GM23338 (cell line): ENCODE measurements at places on chromosomes 4 and X.
A peak's percentile ranks its signal among the peaks of the same experiment; 100 is the strongest.

DNA sequence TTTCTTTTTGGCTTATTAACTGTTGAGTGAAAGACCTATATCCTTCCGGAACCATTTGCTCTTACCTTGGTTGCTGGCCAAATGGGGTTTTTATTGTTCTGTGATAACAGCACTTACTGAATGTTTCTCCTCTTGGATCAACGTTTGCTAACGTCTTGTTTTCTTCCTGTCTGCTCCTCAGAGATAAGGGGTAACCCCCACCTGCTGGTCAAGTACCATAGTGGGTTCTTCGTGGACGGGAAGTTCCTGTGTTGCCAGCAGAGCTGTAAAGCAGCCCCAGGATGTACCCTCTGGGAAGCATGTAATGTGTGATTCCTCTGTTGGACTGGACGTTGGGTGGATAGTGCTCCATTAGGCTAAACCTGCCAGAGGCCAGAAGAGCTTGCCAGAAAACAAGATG, 15.3 kb downstream of the BMX start:
- peak; percentile 3 for DNase-seq

- peak; percentile 84 for DNase-seq
Observed at GRCh38 chr4:76235915-76236314, 15.6 kb upstream of the FAM47E start.

GRCh38 chrX:15749642-15750610, 11.9 kb downstream of the CA5B start:
- DNase-seq = no peak

DNA sequence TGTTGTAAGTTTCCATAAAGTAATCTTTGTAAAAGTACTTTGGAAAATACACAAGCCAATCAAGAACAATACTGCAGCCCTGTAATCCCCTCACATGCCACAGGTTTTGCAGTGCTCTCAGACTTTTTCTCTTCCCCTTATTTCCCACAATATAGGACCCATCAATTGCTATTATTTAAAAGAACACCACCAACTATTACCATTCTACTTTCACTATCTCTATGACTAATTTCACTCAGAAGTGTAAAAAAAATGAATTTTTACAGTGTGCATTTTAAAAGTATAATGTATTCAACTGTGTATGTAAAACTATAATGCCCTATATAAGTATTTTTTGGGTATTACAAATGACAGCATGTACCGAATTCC, 1.7 kb downstream of the ATP8A1 start:
- no peak for DNase-seq

GRCh38 chrX:77768787-77769186, 17.2 kb downstream of the ATRX start:
- no peak for DNase-seq

DNA sequence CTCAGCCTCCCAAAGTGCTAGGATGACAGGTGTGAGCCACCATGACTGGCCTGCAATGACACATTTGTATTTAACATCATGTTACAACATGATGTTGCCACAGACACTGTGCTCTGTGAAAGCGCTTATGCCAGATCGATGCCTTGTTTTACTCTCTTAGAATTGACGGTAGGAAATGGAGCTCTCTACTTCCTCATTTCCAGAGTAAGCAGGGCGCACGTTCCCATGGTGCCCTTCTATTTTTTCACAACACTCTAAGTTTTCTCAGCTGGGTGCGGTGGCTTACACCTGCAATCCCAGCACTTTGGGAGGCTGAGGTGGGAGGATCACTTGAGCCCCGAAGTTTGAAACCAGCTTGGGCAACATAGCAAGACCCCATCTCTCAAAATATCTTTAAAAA, 60.7 kb upstream of the DHRSX start:
- no peak for DNase-seq

GRCh38 chr4:168859888-168860694, 150.0 kb downstream of the CBR4 start:
- no peak for DNase-seq

DNA sequence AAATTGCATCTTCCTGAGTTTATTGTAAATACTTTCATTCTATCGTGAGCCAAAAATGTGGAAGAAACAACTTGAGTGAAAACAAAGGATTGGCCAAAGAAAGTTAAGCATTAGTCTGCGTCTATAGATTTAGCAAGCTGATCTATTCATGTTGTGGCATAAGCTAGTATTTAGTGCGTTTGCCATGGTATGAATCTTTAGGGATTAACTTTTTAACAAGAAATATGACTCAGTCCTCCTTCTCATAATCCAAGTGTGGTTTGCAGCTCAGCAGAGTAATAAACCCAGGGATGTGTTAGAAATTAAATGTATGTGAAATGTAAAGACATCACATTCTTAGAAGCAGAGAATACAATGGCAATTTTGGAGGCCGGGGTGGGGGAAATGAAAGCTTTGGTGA, 1110.9 kb downstream of the NLGN4X start:
- DNase-seq = no peak

GRCh38 chrX:120999413-120999812, 13.9 kb upstream of the CT47A1 start:
- no peak for DNase-seq

GRCh38 chr4:87497578-87497977, 31.6 kb downstream of the SPARCL1 start:
- no peak for DNase-seq

DNA sequence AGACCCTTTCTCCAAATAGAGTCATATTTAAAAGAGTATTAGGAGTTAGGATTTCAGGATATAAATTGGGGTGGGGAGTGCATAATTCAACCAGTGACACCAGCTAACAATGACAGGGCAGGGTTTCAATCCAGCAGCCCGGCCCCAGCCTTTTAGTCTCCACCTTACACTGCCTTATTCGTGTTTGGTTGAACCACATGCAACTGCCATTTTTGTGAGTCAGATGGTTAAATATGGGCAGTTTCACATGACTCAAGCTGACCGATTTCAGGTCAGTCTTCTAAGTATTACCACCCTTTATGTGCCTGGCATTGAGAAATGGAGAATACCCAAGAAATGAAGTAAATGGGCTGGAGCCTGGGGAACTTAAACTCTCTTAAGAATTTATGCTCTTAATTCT, 102.8 kb downstream of the STOX2 start:
- no peak for DNase-seq

DNA sequence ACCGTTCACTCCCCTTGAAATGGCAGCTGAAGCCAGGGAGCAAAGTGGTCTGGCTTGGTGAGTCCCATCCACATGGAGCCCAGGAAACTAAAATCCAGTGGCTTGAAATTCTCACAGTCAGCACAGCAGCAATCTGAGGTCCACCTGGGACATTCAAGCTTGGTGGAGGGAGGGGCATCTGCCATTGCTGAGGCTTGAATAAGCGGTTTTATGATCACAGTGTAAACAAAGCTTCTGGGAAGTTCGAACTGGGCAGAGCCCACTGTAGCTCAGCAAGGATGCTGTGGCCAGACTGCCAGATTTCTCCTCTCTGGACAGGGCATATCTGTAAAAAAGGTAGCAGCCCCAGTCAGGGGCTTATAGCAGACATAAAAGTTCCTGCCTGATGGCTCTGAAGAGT, 15.5 kb upstream of the FAAH2 start:
- DNase-seq = no peak

GRCh38 chr4:3313556-3314228, 20.9 kb downstream of the RGS12 start:
- no peak for DNase-seq

DNA sequence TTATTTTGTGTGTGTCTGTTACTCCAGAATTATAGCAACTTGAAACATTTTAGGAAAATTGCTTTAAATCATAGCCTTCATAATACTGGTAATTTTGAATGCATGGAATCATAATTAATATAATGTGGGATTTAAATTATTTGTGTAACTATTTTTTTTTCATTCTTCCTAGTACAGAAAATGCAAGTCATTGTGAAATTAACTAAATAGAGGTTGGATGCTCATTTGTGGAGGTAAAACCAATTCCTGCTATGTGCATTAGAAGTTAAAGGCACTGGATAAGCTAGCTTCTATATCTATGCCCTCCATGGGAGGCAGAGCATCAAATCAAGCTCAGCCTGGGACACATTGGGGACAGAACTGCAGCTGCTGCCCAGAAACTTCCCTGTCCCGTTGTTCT, 1048.5 kb upstream of the PABPC4L start:
- no peak for DNase-seq

DNA sequence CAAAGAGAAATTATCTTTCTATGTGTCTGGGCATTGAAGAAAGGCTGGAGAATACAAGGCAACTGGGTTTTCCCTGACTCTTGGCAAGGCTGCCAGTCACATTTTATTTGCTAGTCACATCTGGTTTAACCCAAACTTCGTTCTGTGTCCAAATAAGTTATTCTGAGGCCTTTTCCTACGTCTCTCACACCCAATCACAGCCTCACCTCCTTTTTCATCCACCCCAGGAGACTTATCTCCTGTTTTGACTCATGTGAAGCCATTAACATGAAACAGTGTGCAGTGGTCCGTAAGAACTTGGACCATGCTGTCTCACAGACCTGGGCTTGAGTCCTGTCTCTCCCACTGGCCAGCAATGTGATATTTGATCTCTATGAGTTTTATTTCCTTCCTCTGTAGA, 59.3 kb downstream of the CNGA2 start:
- DNase-seq = no peak

- no peak for DNase-seq
Observed at GRCh38 chrX:53483416-53483815, 49.2 kb upstream of the HSD17B10 start.

DNA sequence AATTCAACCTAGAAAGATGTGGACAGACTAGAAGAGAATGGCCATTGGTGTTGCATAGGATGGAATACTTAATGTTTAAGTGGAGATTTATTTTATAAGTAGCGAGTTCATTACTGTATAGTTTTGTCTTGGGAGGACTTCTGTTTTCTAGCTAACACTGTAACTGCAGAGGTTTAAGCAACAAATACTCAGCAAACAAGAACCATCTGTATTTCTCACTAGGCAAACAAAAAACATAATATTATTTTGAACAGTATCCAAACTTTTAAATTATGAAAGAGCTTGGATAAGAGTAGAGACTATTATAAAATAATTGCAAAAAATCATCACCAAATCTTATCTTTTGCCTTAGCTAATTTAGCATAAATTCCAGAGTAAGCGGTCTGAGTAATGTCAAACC, 121.1 kb downstream of the GLRA3 start:
- DNase-seq = no peak

DNA sequence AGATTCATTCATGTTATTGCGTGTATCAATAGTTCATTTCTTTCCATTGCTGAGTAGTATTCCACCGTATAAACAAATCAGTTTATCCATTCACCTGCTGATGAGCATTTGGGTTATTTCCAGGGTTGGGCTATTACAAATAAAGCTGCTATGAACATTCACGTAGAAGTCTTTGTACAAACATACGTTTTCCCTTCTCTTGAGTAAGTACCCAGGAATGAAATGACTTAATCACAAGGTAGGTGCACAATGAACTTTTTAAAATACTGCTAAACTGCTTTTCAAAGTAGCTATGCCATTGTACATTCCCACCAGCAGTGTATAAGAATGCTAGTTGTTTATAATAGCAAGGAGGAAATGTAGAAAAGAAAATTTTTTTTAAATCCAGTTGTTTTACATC, 35.9 kb downstream of the SYTL4 start:
- no peak for DNase-seq

DNA sequence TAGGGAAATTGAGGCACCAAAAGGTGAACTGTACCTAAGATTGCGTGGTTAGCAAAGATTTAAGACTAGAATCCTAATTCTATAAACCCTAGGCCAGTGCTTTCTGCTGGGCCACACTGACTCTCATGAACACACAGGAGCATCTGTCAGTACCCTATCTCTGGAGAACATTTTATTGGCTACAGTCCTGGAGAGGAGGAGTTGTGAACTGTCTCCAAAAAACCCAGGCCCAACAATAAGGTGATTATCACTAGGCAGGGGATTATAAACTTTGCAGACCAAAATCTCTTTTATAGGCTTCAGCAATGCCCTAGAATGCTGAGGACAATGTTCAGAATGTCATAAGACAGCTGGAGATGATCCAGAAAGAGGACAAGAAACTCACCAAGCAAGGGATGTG, 24.1 kb downstream of the OPHN1 start:
- no peak for DNase-seq

DNA sequence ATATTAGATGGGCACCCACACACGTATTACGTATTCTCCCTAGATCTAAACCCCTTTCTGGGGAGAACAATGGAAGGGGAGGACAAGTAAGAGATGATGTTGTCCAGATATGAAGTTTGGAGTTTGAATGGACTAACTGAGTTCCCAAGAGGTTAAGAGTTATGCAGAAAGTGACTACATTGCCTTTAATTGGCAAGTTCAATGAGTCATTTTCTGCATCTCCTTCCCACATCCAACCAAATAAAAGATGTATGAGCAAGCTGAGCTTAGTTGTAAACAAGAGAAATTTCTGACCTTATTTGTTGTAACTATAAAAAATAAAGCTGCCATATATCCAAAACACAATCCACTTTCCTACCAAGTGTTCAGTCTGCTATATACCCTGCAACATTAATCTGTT, 50.5 kb downstream of the TIGD2 start:
- no peak for DNase-seq

GRCh38 chr4:143360838-143361625, 24.4 kb downstream of the GAB1 start:
- no peak for DNase-seq

DNA sequence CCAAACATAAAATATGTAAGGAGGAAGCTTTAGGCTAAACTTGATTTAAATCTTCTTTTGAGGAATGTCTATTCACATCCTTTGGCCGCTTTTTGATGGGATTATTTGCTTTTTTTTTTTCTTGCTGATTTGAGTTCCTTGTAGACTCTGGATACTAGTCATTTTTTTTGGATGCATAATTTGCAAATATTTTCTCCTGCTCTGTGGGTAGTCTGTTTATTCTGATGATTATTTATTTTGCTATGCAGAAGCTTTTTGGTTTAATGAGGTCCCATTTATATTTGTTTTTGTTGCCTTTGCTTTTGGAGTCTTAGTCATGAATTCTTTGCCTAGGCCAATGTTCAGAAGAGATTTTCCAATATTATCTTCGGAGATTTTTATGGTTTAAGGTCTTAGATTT, 144.9 kb downstream of the MAGEC2 start:
- DNase-seq = no peak

GRCh38 chr4:145044341-145044740, 53.7 kb downstream of the ANAPC10 start:
- DNase-seq = no peak

DNA sequence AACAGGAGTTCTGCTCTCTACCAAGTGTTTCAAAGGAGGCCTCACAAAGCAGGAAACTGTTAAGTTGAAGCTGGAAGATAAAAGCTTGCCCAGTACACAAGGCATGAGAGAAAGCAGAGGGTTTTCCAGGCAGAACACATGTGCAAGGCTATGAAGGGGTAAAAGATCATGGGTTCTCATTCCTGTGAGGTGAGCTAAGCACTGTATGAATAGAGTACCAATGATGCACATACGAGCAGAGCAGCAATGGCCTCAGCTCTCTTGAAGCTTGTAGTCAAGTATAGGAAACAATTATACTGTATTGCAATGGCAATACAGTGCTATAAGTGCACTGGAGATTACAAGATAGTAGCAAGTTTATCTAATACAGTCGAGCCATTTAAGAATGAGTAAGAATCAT, 18.0 kb downstream of the TTC29 start:
- DNase-seq = no peak

DNA sequence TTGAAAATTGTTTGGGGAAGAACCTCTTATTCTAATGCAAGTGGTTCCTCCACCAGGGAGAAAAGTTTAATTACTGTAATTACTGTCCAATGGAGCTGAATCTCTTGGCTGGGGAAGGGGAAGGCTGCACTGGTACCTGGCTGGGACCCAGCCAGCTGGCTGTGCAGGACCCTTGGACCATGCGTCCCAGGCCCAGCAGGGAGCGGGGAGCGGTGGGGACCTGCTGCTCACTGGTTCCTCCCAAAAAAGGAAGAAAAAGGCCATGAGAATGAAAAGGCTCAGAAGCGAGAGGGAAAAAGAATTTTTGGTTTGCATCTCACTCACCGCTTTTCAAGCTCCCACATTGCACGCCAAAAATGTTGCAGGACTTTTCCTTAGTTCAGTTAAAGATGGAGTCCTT, 333.5 kb downstream of the FAM47B start:
- DNase-seq = no peak
